ENCODE measurements at places on chromosomes 3 and 15.

DNA sequence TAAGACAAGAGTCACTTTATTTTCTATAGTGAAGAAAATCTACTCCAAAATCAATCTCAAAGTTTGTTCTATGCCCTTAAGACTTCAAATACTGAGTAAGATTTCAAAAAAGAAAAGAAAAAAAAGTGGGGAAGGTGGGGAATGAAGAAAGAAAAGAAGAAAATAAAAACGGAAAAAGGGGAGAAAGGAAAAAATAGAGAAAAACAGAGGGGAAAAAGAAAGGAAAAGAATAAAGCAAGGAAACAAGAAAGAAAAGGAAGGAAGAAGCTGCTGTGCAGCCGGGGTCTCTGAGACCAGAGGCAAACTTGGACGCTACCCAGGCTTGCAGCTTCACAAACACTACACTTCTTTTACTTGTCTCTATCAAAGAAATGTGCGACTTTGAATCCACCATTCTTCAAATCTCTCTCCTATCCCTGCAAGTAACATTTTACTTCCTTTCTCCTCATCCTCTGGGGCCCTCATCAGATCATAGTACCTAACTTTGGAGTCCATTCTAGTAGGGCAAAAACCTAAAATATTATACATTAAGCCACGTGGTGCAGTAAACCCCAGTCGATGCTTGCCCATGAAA, 279.8 kb downstream of the FOXP1 start:
- DNase-seq: no peak

DNA sequence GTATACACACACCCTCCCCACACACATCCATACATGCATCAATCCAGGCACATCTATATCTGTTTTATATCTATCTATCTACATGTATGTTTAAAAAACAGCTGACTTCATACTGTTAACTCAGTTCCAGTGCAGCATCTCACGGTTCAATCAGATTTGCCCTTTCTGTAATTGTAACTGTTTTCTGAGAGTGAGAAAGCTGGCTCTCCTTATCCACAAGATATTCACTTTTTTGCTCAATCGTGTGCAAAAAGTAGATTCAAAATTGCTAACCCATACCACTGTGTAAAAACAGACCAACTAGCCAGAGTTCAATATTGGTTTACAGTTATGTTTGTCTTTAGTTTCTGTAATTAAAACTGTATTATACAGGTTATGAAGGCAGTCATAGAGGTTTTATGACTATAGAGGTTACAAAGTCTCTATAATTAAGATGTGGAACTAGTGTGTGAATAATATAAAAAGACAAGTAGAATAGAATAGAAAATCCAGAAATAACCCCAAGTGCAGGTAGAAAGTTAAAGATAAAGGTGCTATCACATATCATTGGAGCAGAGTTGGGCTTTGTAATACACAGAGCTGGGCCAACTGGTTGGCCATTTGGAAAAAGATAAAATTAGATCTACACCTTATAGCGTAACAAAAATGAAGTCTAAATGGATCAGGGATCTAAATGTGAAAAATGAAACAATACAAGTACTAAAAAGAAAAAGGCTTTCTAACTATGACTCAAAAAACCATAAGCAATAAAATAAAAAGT, 20.1 kb upstream of the MCF2L2 start:
- DNase-seq: no peak

- DNase-seq: no peak
Observed at GRCh38 chr3:66722675-66723074, 221.9 kb upstream of the LRIG1 start.

- DNase-seq: no peak
Observed at GRCh38 chr3:100081986-100082692, 32.2 kb downstream of the FILIP1L start.

DNA sequence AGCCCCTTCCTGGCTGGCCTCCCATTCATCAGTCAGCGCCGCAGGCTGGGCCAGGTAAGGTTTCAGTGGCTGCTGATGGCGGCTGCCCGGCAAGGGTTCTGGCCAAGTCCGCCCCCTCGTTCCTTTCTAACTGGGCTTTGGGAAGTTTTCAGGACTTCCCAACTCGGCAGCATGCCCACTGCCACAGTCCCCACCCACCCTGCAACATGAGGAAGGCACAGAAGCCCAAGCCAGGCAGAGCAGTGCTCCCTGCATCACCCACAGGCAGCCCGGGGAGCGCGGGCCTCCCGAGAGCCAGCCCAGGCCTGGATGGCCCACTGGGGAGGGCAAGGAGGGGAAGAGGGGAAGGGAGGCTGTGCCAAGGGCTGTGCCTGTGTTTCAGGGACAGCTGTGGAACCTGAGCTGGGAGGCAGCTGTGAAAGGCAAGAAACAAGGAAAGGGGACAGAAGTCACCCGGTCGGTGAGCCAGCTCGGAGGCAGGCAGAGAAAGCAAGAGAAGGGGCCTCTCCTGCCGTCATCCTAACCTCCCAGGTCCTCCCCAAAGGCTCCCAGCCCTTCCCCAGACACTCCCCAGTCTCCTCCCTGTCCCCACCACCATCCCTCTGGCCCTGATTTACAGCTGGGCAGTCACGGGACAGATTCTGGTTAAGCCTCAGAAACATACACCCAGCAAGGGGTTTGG, 73.9 kb downstream of the CPN2 start:
- DNase-seq: no peak

DNA sequence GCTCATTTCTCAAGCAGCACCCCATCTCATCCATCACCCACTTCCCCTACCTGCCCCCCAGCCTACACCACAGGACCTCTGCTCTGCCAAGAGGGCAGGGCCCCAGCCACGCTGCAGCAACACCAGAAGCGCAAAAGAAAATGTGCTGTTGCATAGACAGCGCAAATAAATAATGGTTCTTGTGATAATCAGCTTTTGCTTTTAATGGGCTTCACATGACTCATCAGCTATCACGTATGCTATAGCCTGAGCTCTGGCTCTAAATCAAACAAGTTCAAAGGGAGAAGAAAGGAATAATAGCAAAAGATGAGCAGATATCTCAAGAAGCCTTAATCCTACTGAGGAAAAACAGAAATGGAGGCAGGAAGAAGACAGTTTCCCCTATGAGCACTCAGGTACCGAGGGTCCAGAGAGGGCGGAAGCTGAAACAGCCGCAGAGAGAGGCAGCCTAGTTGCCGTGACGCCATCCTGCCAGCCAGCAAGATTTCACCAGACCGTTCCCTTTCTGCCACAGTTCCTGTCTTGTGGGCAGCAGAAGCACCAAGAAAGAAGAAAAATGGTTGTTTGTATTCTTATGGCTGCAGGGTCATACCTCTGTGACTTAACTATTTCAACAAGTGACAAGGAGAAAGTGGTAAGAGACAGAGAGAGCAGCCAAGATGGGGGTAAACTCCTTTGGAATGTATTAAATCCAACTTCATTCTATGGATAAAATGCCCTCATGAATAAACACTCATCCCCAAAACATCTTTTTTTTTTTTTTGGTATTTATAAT, 22.0 kb downstream of the RAB27A start:
- DNase-seq: peak; percentile 52

DNA sequence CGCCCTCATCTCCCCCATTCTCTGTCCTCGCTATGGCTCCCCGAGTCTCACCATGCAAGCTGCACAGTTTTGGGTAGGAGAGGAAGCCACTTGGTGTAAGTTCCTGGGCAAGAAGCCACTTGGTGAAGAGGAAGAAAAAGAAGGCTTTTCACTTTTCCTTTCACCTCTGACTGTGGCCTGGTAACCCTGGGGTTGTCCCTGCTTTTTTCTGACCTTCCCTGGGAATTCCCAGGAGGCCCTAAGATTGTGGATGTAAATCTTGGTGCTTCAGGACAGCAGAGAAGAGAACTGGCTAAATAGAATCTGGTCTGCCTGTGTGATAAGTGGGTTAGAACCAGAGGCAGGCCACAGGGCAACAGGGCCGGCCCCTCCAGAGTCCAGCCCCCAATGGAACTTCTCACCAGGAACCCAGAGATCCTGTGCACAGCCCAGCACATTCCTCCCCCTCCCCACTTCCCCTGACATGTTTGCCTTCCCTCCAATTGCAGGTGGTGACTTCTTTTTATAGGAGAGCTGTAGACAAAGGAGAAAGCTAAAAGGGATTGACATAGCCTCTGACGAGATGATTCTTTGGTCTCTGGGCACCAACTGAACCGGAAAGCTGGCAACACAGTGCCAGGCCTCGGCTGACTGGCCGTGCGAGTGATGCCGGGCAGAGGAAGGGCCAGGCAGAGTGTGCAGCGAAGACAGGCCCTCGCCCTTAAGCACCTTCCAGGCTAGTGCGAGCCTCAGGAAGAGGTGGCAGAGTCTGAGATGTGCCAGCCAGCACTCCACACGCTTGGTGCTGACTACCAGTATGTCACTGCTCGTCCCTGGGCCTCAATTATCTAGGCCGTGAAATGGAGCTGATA, 19.4 kb upstream of the SKOR1 start:
- DNase-seq: no peak

DNA sequence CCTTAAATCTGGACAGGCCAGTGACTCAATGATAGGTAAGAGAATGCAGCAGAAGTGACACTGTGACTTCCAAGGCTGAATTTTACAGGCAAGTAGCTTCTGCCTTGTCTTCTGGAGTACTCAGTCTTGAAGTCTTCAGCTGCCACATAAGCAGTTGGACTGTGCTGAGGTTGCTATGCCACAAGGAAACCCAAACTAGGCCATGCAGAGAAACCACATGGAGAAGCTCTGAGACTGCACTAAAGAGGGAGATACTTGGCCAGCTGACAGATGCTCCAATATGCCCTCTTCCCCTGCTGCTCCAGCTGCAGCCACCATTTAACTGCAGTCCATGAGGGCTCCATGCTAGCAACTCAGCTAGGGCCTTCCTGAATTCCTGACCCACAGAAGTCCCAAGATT, 119.4 kb upstream of the GADL1 start:
- DNase-seq: no peak

DNA sequence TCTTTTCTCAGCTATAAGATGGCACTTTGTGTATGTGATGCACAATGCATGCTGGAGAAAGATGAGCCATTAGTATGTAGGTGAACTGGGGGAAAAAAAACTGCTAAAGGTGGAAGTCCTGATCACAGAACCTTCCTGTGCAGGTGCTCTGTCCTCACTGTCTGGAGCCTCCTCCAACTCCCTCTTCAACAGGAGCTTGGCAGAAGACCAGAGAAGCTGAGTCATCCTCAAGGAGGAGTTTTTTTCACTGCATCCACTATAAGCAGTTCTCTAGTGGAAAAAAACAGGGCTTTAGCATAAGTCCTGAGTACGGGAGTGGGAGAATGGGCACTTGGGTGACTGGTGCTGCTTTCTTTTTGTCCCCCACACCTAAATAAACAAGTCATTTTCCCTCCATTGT, 168.4 kb upstream of the CADPS start:
- DNase-seq: no peak

GRCh38 chr3:159916052-159916451, 72.6 kb upstream of the IL12A start:
- no peak for DNase-seq

DNA sequence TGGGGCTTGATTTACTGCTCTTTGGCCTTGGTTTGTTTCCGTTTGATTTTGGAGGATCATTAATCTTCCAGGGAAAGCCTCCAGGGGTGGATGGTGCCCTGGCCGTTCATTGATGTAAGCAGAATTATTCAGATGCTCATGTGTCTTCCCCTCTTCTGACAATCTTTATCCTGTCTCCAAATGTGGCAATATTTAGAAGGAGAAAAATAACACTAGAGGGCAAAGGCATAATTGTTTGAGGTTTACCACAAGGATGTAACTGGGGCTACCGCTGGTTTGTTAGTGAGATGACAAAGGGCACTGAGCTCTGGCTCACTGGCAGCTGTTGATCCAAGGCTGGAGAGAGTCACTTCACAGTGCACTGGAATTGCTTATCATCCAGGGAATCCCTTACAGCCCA, 18.2 kb upstream of the PLCL2 start:
- no peak for DNase-seq

DNA sequence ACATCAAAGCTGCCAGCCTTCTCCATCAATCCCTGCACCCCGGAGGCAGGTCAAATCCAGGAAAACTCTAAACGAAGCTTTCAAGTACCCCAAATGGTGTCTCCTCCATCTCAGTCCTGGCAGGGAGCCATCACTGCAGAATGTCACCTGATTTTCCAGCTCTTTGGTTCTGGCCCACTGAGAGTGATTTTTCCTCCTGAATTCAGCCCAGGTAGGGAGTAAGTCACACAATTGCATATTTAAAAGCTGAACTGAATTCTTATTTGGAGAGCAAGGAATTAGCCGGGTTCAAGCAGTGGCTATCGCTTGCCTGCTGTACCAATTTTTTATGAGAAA, 5.3 kb downstream of the RFTN1 start:
- DNase-seq: no peak

DNA sequence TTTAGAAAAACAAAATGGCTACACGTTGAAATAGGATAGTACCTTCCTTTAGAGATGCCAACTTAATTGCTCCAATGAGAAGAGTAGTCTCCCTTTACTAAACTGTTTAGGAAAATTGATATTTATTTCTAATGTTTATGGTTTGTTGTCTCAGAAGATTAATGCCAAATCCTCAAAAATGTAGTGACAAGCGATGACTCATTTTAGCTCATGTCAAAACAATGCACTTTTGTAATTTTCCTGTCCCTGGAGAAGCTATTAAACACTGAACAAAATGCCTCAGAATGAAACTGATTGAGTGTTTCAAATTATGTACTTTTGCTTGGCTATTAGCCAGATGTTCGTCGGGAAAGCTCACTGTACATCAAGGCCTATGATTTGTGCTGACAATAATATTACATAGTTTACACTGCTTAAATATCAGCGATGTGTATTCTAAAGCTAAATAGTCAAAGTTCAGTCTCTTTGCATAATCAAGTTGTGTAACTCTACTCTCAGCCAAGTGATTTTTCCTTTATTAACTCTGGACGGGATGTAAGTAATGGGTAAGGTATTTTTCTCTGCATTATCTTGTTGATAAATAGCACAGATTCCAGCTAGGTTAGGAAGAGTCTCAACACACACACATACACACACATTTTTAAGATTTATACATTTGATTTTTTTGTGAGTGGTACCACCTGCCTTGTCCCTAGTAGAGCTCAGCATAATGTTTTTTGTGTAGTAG, 83.7 kb downstream of the CMSS1 start:
- DNase-seq: no peak

DNA sequence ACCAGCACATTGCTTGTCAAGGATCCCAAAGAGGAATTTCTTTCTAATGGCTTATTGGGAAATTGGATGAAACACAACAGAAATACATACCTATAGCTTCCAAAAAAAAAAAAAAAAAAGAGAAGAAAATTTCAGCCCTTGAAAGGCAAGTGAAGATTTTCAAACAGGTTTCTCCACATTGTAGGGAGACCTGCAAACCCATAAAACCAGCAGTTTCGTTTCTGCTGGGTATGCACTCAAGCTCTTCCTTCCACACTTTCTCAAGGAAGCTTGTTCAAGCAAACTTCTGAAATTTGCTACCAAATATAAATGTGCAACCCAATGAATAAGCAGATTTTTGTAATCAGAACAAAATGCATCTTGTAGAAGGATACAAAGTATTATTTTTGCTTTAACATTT, 15.9 kb upstream of the SH3BP5 start:
- DNase-seq: no peak

GRCh38 chr3:159787794-159788205, 200.8 kb upstream of the IL12A start:
- DNase-seq: no peak
